ENCODE measurements at places on chromosomes 3 and 15.

DNA sequence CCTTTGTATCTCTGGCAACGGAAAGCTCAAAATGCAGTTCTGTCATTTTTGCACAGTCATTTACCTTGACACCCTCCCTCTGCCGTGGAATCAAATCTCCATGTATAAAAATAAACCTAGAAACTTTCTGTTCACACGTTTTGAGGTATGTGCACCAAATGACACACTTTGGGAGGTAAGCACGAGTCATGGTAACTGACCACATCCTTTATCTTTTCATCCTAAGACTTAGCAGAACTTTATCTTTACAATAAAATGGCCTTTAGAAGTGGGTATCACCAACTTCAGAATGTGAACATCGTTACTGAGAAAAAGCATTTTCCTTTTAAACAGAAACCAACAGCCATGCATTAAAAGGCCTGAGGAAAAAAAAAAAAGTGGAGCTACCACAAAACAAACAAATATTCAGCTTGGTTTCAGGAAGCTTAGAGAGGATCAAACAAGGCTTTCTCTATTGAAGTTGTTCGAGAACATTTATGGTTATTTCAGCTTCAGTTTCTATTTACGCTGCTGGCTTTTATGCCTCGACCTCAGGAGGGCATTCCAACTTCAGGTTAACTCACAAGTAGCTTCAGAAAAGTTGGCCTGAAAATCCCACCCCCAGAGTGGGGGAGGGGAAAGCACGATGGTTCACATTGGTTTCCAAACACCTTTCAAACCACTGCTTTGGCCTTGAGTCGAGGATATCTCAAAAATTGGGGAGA lies 171.1 kb upstream of the ICE2 start:
- DNase-seq = no peak

- DNase-seq = no peak
Observed at GRCh38 chr3:185940951-185941350, 3.1 kb upstream of the TRA2B start.

- no peak for DNase-seq
Observed at GRCh38 chr3:114597871-114598270, 304.0 kb downstream of the TIGIT start.

- DNase-seq = no peak
Observed at GRCh38 chr3:191136347-191136746, 62.7 kb upstream of the OSTN start.

GRCh38 chr3:191802671-191803070 lies 341.7 kb downstream of the PYDC2 start:
- no peak for DNase-seq

- DNase-seq = no peak
Observed at GRCh38 chr3:107458871-107459270, 63.9 kb upstream of the BBX start.

DNA sequence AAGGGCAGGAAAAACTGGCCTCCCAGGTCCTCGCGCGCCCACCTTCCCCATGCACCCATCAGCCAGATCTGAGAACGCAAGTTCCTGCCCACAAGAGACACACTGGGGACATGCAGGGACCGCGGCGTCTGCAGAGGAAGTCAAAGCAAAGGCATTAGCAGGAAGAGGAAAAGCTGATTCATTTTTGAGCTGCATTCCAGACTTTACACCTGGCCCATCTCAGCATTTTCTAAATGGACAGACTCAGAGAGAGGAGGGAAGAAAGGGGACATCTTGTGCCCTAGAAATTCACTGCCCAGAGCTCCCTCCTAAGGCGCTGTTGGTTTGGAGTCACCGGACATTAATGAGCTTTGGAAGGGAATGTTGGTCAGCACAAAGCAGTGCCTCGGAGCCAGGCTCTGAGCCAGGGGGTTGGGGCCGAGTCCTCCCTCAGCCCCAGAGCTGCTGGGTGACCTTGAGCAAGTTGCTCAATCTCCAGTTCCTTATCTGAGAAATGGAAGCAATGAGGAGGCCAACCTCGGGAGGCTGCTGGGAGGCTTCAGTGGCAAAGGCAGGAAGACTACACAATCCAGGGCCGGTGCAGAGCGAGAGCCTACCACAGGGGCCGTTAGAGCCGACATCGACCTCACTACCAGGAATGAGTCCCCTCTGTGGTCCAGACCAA lies 150.5 kb upstream of the IQSEC1 start:
- DNase-seq = no peak

DNA sequence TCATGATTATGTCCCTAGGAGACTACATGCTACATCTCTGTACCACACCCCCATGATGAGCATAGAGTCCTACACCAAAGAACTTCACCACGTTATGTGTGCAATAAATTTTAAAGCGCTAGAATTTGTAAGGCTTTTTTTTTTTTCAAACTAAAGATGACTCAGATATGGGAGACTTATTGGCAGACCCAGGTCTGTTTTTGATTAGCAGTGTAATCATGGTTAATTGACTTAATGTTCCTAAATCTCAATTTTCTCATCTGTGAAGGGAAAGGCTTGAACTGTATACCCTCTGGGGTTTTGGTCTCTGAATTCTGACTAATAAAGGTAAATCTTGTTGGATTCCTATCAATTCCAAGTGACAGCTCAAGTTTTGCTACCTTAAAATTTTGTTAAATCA lies 26.4 kb downstream of the ABI3BP start:
- no peak for DNase-seq

GRCh38 chr3:85846940-85847339 lies 888.2 kb downstream of the CADM2 start:
- DNase-seq = no peak

GRCh38 chr15:62417439-62417838 lies 252.4 kb upstream of the C2CD4B start:
- DNase-seq = no peak

DNA sequence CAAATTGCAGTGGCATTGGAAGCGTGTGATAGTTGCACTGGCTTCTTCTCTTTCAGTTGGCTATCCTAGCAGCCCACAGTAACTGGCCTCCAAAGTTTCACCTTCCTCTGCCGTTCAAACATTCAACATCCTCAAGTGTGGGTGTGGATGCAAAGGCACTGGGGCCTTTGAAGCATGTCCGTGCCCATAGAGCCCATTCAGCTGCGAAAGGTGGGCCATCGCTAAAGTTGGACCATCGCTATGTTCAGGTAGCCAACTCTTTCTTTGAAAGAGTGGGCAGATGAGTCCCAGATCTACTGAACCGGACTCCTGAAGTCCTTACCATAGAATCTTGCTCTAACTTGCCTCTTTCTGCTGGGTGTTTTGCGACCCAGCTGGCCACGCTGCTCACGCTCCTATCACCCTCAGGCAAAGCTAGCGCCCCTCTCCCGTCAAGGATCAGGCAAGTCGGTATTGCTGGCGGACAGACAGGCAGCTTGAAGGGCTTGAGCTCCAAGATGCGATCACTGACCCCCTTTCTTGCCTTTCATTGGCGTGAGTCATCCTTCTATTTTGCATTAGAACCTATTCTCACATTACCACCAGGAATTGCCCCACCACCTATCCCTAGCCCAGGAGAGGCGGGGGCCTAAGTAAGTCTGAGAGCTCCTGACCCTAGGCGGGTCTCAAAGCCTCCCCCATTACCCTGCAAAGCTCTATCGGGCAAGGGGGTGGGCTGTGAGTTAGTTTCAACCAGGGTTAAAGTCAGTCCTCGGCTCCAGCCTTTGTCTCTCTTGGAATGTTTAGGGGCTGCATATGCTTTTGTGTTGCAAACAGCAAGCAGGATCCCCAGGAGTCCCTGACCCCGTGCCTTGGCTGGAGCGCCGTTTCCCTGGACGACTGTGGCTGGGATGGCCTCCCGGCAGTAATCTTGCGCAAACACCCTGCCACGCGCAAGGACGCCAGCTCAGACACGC lies 28.7 kb downstream of the ZIC4 start:
- DNase-seq = no peak

DNA sequence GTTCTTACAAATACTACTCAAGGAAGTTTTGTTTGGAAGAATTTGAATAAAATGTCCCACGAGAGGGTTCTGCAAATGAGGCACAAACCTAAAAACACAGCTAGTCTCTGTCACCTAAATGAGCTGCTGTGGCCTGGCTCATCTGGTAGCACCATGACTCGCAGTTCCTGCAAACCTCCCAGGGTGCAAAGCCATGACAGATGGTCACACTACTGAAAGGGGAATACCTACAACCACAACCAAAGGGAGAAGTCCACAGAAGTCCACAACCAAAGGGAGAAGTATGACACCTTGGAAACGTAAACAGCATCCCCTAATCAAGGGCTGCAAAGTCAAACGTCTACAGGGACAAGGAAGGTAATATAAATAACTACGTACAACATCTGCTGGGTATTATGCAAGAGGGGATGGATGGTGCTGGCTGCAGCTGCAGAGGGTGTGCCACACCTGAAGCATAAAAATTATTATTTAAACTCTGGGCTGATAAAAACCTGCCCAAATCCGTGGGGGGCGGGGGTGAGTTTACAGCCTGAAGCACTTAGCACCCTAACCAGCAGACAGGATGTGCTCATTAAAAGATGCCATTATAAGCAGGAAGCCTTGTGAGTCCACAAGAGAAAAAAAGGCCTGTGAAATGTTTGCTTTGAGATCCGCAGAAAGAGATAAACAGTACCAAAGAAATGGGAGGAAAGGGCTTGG lies 184.0 kb downstream of the MAGI1 start:
- no peak for DNase-seq

DNA sequence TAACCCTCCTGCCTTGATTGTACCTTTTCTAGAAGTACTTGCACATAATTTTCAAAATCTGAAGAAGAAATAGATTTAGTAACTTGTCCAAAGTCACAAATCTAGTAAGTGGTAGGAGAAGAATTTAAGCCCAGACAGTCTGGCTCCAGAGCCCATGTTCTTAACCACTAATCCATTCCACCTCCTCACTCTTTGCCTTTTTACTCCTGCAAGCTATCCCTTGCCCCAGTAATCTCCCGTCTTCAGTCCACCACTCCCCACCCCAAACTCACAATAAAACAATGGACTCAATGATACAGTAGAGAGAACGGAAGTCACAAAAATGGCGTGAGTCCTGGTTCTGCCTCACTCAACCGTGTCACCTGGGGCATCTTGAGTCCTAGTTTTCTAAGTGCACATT lies 48.7 kb downstream of the SETMAR start:
- no peak for DNase-seq

GRCh38 chr3:132871956-132872355 lies 149.7 kb upstream of the NPHP3 start:
- no peak for DNase-seq

GRCh38 chr3:133940536-133940935 lies 44.9 kb upstream of the RAB6B start:
- DNase-seq = no peak

DNA sequence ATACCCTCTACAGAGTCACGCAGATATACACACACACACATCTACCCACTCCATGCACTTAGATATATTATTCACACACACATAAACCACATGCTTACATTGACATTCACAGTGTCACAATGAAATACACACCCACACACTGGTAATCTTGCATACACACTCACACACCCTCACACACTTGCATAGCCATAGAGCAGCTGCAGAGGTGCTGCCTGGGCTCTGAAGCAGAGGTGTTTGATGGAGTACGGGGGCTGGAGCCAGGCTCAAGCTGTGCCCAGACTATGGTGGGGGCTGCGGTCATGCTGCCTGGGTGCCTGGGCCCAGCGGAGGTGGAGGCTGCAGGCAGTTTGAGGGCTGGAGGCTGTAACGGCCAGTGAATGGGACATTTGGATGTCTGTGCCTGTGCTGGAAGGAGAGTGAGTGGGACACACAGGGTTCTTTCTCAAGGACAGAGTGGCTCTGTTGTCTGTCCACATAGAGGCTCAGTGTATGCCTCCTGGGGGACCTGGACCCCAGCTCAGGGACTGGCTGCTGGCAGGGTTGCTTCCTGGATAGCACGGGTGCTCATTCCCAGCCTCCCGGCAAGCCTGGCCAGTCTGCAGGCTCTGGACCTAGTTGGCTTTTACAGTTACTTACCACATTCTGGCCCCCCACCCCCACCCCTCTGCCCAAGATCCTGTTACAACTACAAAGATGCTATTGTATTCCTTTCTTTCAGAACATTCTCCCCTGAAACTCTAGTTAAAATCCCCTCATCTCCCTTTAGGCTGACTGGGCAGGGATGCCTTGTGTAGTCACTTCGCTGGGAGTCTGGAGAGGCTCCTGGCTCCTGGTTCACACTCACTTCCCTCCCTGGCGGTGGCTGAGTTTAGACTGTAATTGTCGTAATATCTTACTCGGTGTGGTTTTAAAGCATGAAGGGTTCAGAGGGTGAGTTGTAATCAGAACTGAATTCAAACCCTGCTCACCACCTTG lies 12.5 kb downstream of the GASK1A start:
- DNase-seq = no peak

DNA sequence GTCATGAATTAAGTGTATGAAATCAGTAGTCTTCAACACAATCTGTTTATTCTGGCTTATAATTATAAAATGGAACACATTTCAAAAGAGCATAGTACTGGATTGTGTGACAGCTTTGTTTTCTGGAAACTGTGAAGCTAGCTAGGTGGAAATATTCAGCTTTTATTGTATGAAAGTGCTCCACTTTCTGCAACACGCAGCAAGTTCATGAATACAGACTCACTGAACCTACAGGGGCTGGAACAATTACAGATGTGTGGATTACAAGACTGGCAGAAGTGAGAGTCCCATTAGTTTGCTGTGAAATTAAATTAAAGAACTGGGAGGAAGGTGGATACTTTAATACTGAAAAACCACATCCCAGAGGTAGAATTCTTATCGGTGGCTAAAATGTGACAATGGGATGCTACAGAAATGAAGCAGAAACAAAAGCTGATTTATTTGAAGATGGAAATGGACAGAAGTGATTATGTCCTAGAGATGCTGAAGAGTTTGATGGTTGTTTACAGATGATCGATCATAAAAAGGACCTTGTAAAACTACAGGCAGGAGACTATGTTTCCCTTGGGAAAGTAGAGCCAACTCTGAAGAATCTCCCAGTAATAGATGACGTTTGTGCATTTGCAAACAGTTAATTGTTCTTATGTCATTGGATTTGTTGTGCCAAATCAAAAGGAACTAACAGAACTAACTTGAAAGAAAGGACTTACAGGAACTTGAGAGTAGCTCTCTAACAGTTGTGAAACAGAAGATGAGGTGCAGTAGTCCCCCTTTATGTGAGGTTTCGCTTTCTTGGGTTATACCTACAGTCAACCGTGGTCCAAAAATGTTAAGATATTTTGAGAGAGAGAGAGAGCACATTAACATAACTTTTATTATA lies 15.7 kb downstream of the TF start:
- no peak for DNase-seq

- no peak for DNase-seq
Observed at GRCh38 chr15:51770902-51771301, 19.5 kb downstream of the TMOD2 start.

DNA sequence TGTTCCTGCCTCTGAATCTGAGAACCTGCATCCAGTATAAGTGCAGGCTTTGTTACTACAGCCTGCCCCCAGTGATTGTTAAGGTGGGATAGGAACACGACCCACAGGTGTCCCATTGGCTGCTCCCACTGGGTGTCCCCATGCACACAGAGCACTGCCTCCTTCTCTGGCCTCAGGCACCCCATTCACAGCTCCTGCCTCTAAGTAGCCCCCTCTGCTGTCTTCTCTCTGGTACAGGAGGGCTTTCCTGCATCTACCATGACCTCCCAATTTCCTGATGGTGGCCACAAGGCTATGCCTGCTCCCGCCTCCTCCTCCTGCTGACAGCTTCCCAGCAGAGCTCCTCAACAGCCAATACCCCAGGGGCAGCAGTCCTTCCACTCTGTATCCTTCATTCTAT lies 238.6 kb upstream of the TMC3 start:
- DNase-seq = no peak

- DNase-seq = no peak
Observed at GRCh38 chr3:40267937-40268724, 41.4 kb upstream of the EIF1B start.

- no peak for DNase-seq
Observed at GRCh38 chr3:150264561-150265279, 143.4 kb upstream of the TSC22D2 start.

Data from activated CD4-positive, CD25-positive, alpha-beta regulatory T cell treated with anti-CD3 and anti-CD28 coated beads, Interleukin-2, amount 50 U/mL, for 72 hours (primary cell).